Mesothelial cell of epicardium (in vitro differentiated cells): ENCODE measurements at places on chromosomes 11 and 22.
A peak's percentile ranks its signal among the peaks of the same experiment; 100 is the strongest.

- peaks cover 7% of the 10 kb centered on the region for H3K36me3 ChIP-seq
- peaks cover 16% of the 10 kb centered on the region for H3K4me1 ChIP-seq
- H3K27ac ChIP-seq = no peak overlapping the region
- no peaks in the 10 kb centered on the region for H3K27me3 ChIP-seq
Measured at GRCh38 chr11:204587-205109, 2.6 kb downstream of the BET1L start.

DNA sequence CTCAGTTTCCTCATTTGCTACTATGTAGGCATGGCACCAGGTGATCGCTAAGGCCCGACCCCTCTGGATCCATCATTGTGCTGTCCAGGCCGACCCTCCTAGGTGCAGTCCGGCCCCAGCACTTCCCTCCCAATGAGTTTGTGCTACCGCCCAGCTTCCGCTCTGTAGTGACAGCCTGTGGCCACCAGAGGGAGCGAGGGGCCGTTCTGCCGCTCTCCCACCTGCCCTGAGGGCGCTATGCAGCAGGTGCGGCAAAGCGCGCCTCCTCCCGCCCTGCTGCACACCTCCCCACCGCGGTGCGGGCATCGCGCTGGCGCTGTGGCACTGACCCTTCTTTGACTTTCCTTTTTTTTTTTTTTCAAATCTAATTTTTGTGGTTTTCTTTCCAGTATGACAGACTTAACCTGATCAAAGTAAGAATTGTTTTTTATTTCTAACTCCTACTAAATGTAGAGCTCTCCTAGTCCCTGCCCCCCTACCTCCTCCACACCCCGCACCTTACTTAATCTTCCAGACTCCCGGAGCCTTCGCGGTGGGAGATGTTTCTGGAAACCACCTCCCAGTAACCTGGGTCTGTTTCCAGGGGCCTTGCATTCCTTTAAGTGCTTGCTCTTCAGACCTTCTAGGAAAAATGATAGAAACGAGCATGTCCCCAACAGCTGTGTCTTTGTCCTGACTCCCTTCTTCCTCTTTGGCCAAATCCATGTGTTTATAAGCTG is 73.7 kb downstream of the SCN3B start:
- peaks cover 16% of the 10 kb centered on the region for H3K4me1 ChIP-seq
- peak; percentile 68 for DNase-seq
- H3K27ac ChIP-seq = peak overlapping the region; percentile 47
- peak overlapping the region; percentile 46 for H3K4me3 ChIP-seq

- peaks cover 16% of the 10 kb centered on the region for H3K4me1 ChIP-seq
- peaks cover 16% of the 10 kb centered on the region for H3K27me3 ChIP-seq
- no peak for DNase-seq
- H3K27ac ChIP-seq = no peak overlapping the region
Measured at GRCh38 chr11:119858288-119858687, 129.3 kb upstream of the NECTIN1 start.

- no peaks in the 10 kb centered on the region for H3K27me3 ChIP-seq
- DNase-seq = no peak
- no peaks in the 10 kb centered on the region for H3K4me1 ChIP-seq
Measured at GRCh38 chr11:85154294-85154693, 472.9 kb downstream of the DLG2 start.

DNA sequence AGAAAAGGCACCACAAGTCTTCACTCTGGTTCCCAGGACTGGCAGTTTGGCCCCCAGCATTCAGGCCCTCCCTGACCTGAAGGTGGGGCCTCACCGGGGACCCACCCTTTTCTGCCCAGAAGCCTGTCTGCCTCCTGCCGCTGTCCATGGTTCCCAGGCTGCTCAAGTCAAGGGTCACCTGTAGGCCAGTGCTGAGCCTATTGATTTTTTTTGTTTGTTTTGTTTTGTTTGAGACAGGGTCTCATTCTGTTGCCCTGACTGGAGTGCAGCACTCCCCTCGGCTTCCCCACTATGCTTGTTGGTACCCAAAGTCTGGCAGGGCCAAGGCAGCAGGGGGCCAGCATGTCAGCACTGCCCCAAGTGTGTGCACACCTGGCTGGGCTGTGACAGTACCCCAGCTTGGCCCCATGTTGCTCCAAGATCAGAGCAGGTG is 11.0 kb upstream of the MED17 start:
- no peaks in the 10 kb centered on the region for H3K27me3 ChIP-seq
- no peaks in the 10 kb centered on the region for H3K4me1 ChIP-seq
- no peak overlapping the region for H3K27ac ChIP-seq
- no peak for DNase-seq
- no peak overlapping the region for H3K4me3 ChIP-seq
- no peaks in the 10 kb centered on the region for H3K36me3 ChIP-seq

DNA sequence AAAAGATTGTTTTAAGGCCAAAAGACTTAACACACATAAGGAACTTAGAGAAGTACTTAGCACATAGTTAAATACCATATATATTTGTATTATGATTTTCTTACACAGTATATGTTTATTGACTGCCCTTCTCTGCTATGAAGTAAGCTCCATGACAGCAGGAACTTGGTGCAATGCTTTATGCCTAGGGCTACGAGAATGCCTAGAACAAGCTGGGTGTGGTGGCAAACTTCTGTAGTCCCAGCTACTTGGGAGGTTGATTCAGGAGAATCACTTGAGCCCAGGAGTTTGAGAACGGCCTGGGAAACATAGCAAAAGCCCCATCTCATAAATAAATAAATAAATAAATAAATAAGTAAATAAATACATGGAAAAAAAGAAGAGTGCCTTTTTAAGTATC is 1.9 kb downstream of the SLC5A12 start:
- peaks cover 5% of the 10 kb centered on the region for H3K4me1 ChIP-seq
- H3K27ac ChIP-seq = no peak overlapping the region
- H3K27me3 ChIP-seq = no peaks in the 10 kb centered on the region
- no peak for DNase-seq
- no peaks in the 10 kb centered on the region for H3K36me3 ChIP-seq
- H3K4me3 ChIP-seq = no peak overlapping the region

GRCh38 chr11:86370922-86371594 is 3.6 kb upstream of the CCDC81 start:
- H3K4me1 ChIP-seq = peaks cover 8% of the 10 kb centered on the region
- H3K27me3 ChIP-seq = no peaks in the 10 kb centered on the region
- no peak overlapping the region for H3K27ac ChIP-seq
- H3K36me3 ChIP-seq = peaks cover 13% of the 10 kb centered on the region
- H3K4me3 ChIP-seq = no peak overlapping the region

- peaks cover 4% of the 10 kb centered on the region for H3K4me1 ChIP-seq
- no peak overlapping the region for H3K27ac ChIP-seq
- no peak for DNase-seq
- no peaks in the 10 kb centered on the region for H3K36me3 ChIP-seq
Measured at GRCh38 chr11:38937709-38938108, 2339.7 kb upstream of the RAG2 start.

DNA sequence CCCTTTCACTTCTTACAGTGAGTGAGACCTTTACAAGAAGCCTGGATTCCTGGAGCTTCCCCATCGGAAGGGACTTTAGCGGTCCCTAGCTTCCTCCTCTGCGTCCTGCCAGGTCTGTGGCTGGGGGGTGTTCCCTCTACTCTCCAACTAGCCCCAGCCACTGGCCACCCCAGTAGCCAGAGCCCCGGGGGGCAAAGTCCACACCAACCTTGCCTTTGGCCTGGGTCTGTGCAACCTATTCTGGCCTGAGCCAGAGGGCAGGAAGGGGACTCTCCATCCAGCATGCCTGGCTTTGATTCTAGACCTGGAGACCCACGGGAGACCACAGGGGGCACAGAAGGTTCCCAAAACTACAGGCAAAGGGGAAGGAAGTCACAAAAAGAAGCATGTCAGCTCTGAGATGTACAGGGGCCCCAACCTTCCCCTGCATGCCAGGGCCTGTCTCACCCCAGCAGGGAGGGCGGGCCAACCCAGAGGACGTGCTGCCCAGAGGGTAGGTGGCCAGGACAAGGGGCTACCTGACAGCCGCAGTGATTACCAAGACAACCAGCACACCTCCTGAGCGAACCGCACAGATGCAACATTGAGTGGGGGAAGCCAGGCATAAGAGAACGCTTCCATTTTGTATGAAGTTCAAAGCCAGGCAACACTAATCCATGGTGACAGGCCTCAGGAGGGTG is 52.4 kb downstream of the DSCAML1 start:
- no peak overlapping the region for H3K4me3 ChIP-seq
- H3K36me3 ChIP-seq = no peaks in the 10 kb centered on the region
- no peak overlapping the region for H3K27ac ChIP-seq
- peaks cover 14% of the 10 kb centered on the region for H3K4me1 ChIP-seq
- DNase-seq = no peak
- peaks cover 39% of the 10 kb centered on the region for H3K27me3 ChIP-seq

- H3K4me3 ChIP-seq = no peak overlapping the region
- peaks cover 36% of the 10 kb centered on the region for H3K27me3 ChIP-seq
- no peak for DNase-seq
- no peak overlapping the region for H3K27ac ChIP-seq
- no peaks in the 10 kb centered on the region for H3K36me3 ChIP-seq
Measured at GRCh38 chr11:45390407-45390806, 104.3 kb upstream of the SYT13 start.

DNA sequence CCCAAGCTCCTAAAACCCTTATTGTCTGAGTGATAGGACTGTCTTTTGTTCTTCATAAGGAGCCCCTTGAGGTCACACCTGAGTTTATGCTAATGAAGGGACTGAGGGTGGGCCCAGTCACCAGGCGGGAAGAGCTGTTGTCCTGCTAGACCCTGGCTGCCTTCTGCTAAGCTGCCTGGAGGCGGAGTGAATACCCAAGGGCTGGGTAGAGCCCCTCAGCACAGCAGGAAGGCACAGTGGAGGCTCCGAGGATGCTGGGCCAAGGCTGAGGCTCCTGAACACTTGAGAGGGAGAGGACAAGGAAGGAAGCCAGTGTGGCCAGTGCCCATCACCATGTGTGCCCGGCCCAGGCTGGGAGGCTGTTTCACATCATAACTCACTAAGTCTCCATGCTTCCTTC is 4.8 kb upstream of the PHF21B start:
- peaks cover 65% of the 10 kb centered on the region for H3K27me3 ChIP-seq
- H3K4me3 ChIP-seq = no peak overlapping the region
- no peak for DNase-seq
- no peaks in the 10 kb centered on the region for H3K36me3 ChIP-seq
- peaks cover 8% of the 10 kb centered on the region for H3K4me1 ChIP-seq

DNA sequence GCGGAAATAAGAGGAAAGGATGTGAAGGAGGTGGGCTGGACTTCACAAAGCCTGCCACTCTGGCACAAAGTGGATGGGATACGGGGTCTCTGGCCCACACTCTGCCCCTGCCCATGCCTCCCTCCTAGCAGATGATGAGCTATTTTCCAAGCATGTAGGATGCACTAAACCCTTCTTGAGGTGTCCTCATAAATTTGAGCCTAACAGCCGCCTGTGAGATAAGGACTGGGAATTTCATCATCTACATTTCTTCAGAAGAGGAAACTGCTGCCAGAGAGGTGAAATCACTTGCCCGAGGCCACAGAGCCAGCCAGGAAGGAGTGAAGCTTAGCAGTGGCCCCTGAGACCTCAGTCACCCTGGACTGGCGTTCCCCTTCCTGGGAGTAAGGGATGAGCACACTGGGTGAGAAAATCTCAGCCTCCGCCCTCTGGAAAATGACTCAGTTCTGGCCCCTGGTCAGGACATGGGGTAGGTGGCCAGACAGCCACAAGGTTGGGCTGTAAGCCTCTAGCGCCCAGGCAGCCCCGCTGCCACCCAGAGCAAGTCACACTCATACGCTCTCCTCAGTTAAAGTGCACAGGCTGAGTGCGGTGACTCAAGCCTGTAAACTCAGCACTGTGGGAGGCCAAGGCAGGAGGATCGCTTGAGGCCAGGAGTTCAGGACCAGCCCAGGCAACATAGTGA is 27.9 kb downstream of the MB start:
- H3K27me3 ChIP-seq = no peaks in the 10 kb centered on the region
- H3K36me3 ChIP-seq = no peaks in the 10 kb centered on the region
- no peak overlapping the region for H3K4me3 ChIP-seq
- no peak overlapping the region for H3K27ac ChIP-seq
- peaks cover 9% of the 10 kb centered on the region for H3K4me1 ChIP-seq

DNA sequence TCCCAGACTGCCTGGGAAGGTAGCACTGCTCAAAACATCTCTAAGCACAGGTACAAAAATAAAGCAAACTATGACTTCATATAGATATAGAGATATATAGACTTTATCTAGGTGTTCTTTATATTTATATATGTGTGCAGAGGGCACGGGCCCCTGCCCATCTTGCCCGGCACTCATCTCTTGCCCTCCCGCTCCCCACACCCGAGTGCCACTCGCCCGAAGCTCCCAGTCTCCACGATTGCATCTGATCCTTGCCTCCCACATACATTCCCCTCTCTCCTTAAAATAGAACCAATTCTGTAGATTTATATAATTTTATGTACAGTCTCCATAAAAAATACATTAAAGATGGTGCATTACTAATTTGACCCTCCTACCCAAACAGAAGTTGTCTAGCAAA is 55.5 kb downstream of the IGSF9B start:
- H3K4me1 ChIP-seq = no peaks in the 10 kb centered on the region
- H3K27me3 ChIP-seq = peaks cover 2% of the 10 kb centered on the region
- no peak overlapping the region for H3K27ac ChIP-seq
- DNase-seq = no peak
- H3K36me3 ChIP-seq = no peaks in the 10 kb centered on the region

DNA sequence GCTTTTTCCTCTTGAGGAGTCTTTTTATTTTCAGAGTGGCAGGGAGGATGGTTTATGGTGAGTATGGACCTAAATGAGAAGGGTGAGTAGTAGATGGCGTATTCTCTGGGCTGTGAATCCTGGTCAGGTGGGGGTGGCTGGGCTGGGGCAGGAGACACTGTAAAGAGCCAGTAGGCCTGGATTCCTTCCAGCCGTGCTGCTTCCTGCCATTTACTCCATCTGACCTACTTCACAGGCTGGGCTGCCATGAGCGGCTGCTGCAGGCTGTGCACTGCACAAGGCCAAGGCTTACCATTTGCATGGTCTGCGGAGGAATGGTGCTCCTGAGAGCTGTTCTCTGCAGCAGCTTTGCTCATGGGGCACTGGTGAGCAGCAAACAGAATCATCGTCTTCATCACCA is 297.6 kb downstream of the KIRREL3 start:
- H3K4me3 ChIP-seq = no peak overlapping the region
- no peaks in the 10 kb centered on the region for H3K36me3 ChIP-seq
- no peak for DNase-seq
- no peak overlapping the region for H3K27ac ChIP-seq
- H3K27me3 ChIP-seq = peaks cover 5% of the 10 kb centered on the region

DNA sequence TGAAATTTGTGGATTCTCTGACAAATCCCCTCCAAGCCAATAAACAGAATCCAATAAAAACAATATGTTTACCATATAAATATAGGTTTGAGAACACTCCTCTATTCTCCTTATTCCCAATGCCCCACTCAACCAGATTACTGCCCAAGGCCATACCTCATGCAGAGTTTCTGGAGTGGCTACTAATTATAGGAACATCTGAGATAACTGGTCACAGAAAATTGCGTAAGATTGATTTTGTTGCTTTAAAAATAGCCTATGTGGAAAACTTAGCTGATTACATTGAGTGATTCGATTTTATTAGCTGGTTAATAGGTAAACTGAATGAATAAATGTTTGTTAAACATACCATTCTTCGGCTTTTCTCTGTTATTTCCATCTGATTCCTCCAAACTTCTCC is 48.0 kb downstream of the ME3 start:
- no peak overlapping the region for H3K27ac ChIP-seq
- DNase-seq = no peak
- no peaks in the 10 kb centered on the region for H3K27me3 ChIP-seq
- H3K4me1 ChIP-seq = peaks cover 31% of the 10 kb centered on the region

GRCh38 chr11:84681456-84681855 is 945.7 kb downstream of the DLG2 start:
- H3K27ac ChIP-seq = no peak overlapping the region
- H3K4me3 ChIP-seq = no peak overlapping the region
- H3K4me1 ChIP-seq = no peaks in the 10 kb centered on the region
- no peaks in the 10 kb centered on the region for H3K36me3 ChIP-seq
- H3K27me3 ChIP-seq = no peaks in the 10 kb centered on the region
